ENCODE measurements at places on chromosomes 12 and 14. TPM values are rescaled to one million over a fixed set of nuclear protein-coding genes. Genes with fewer than 3 reads are reported as not detected.

Gene TAS2R10
- 0.19 TPM for total RNA-seq

Gene CHPT1
- 28.2 TPM for total RNA-seq

Gene RECQL
- total RNA-seq, result 127 TPM

Gene FGD4
- 8.1 TPM for total RNA-seq

- peak; percentile 42 for DNase-seq
Observed at GRCh38 chr12:69688021-69688420, 11.1 kb downstream of the BEST3 start.

DNA sequence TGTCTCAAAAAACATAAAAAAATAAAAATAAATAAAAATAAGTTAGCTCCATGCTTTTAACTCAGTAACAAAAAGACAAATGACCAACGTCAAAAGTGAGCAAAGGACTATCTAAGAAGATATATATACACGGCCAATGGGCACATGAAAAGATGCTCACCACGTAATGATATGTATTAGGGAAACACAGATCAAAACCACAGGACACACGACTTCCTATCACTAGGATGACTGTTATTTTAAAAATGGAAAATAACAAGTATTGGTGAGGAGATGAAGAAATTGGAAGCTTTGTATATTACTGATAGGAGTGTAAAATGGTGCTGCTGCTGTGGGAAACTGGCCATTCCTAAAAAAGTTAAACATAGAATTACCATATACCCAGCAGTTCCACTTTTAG lies 20.2 kb upstream of the P2RX7 start:
- DNase-seq, result no peak

DNA sequence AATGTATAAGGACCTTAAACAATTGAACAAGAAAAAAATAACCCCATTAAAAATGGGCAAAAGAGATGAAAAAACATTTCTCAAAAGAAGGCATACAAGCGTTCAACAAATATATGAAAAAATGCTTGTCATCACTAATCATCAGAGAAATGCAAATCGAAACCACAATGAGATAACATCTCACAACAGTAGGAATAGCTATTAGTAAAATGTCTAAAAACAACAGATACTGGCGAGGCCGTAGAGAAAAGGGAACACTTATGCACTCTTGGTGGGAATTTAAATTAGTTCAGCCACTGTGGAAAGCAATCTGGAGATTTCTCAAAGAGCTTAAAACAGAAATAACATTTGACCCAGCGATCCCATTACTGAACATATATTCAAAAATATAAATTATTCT lies 769.8 kb upstream of the MGAT4C start:
- DNase-seq, result no peak

DNA sequence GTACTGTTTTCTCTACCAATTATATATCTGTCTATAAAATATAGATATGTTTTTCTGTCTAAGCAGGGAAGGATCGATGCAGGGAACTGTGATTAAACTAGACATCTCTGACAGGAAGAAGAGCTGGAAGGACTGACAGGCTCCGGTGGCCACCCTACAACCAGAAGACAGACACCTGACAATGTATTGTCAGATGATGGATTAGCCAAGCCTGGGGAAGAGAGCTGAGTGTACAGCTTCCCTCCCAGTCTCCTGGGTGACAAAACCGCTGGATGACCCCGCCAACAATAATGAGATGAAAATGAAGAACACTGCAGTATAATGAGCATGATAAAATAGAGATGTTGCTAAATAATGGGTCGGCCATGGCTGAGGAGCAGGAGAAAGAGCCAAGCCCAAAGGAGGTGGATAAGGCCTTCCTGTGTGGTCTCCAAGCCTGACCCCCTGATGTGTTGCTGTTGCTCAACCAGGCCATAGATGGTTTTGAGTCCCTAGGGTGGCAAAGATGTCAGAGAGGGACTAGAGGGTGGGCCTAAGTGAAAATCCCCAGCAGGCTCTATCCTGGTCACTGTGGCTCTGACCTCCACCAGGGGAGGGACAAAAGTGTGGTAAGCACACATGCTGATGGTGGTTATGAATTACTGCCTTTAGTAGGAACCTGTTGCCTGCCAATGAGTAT lies 28.2 kb downstream of the DHRS2 start:
- DNase-seq, result no peak

DNA sequence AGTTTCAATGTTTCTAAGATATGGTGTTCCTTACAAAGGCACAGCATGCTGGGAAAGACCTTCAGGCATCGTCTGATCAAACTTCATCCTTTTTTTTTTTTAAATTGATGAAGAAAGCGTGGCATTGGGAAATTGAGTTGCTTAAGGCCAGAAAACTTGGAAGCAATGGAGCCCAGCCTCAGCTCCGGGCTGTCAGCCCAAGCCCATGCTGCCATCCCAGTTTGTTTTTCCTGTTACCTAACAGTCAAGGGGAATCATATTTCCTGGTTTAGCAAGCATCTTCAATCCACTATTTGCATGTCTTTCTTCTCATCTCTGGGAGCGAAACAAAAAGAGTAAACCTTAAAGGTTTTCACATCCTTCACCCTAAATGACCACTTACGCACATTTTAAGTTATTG lies 200.2 kb downstream of the CHST11 start:
- DNase-seq, result no peak

DNA sequence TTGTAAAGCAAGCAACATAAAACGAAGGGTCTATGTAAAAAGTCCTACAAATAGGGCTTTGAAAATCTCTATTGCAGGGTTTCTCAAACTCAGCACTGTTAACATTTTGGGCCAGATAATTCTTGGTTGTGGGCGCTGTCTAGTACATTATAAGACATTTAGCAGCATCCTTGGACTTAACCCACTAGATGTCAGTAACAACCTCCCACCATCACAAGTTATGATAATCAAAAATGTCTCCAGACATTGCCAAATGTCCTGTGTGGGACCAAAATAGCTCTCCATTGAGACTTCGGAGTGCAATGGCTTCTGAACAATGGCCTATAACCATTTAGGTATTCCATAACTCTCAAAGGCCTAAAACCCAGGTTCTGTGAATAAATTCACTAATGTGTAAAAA lies 22.9 kb upstream of the DHRS7 start:
- peak; percentile 46 for DNase-seq

DNA sequence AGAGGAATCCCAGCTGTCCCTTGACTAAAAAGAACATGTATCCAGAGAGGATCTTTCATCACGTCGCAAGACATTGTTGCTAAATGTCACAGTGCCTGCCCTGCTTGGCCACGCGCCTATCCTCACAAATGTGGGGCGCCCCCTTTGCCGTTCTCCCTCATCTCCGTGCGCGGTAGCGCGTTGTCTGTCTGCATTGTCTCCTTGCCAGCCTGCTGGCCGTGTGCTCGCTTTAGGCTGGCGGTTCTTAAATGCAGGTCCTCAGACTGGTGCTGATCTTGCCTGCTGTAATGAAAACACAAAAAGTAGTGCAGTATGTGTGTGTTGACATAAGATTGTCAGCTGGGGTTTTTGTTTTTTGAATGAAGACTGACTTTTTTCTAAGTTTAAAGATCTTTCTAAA lies 198.2 kb upstream of the RGS6 start:
- no peak for DNase-seq

GRCh38 chr12:112798048-112798760 lies 6.7 kb downstream of the RPH3A start:
- DNase-seq, result no peak

DNA sequence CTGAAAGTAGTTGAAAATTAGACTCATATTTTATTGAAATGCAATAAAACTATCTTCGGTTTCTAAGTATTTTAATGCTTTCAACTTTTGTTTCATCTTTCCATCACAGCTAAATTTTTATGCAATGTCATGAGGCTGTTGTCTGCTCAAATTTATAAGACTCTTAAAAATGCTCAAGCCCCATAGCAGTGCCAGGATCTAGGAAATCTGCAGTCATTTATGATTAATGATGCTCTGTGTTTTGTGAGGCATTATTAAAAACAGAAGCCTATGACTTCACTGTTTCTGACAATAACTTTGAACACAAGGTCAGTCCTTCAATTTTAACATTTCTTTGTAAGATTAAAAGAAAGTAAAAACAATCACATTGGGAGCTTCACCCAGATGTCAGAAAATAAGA lies 112.5 kb downstream of the ALX1 start:
- no peak for DNase-seq

GRCh38 chr14:66842911-66843512 lies 335.1 kb downstream of the GPHN start:
- DNase-seq, result no peak

DNA sequence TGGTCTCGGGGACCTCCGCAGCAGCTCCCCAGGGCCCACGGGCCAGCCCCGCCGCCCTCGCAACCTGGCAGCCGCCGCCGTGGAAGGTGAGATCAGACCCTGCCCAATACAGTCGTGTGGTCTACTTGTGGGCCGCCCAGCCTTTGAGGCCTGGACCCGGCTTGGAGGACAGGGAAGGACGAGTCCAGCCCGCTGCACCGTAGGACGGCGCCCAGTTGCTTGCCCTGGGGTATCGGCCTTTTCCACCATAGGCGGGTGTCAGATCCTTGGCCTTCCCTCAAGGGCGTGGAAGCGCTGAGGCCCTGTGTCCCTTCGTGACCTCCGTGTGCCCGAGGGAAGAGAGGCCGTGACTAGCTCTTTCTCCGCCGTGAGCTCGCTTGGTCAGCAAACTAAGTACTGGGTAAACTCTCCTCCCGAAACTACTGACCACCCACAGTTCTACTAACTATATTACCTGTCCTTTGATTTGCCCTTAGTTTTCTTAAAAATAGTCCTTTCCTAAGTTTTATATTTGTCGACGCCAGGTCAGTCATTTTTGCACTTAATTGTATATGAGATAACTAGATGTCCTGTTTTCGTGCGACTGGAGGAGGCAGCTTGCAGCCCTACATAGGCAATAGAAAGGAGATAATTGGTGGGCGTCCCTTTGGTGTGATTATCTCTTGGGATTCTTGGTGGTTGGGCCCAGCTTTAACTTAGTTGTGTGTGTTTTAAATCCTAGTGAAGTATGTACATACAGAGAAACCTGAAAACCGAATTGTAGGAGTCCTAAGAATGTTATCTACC lies 757 bp downstream of the SLC25A3 start:
- peak; percentile 19 for DNase-seq

DNA sequence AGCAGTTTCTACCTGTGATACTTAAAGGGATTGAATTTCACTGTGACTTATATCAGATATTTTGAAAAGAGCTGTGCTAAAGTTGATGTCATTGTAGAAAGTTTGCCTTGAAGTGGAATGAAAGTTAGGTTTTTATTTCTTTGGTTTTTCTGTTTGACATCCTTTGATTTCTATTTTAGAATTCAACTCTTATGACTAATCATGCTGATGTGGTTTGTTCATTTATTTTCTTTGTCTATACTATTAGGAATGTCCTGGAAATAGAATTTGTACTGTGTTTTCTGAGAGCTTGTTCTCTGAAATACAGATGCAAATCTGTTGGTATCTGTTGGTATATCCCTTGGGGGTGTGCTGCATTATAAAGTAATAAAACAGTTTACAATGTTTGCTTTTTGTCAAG lies 3.3 kb downstream of the CNOT2 start:
- peak; percentile 30 for DNase-seq

DNA sequence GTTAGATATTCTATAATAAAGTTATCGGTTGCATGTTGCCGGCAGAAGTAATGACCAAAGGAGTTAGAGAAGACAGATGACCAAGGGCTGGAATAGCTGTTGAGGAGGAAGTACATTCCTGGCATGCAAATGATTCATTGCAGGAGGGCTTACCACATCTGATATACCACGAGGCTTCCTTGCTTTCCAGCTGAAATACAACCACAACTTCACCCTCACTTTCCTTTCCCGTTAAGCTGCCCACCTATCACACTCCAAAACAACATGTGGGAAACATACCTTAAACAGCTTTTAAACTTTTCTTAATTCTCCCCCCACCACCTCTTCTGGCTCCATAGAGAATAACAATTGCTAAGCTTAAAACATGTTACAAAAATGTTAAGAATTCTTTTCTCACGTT lies 594.1 kb downstream of the NRXN3 start:
- peak; percentile 0 for DNase-seq

DNA sequence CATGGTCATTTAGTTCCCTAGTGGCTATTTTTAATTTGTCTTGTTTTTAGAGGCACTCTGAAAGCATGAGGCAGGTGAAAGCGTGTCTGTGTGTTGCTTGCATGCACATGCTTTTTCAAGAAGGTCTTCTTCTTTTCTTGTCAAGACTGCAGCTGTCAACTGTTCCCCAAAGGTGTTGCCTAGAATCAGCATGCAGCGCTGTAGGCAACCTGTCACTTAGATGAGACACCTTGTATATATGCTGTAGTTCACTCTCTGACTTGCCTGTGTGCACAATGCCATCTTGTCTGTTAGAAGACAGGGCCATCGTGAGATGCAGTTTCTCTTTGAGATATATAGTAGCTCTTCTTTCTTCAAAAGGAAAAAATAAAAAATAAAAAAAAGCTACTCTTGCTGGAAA lies 885.7 kb downstream of the DIO2 start:
- DNase-seq, result no peak

GRCh38 chr14:95523051-95523814 lies 6.8 kb upstream of the SYNE3 start:
- no peak for DNase-seq

DNA sequence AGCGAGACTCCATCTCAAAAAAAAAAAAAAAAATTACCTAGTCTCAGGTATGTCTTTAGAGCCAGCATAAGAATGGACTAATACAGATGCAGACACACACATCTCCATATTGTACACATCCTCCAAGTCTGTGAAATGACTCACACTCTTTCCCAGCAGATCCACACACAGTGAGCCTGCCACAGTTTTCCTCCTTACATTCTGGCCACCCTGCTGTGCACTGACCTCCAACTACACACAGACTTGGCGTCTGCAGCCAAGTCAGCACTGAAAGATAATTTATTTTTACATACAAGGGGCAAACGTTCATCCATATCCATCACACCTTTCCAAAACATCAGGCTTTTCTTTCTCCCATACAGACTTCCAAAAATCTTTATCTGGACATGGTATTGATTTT lies 115.9 kb downstream of the SLC25A21 start:
- peak; percentile 66 for DNase-seq

GRCh38 chr14:32171469-32171868 lies 30.4 kb upstream of the RNU6-7 start:
- DNase-seq, result no peak

- DNase-seq, result peak; percentile 33
Observed at GRCh38 chr14:51682411-51682810, 30.7 kb downstream of the FRMD6 start.

All from LHCN-M2 (cell line).